ENCODE measurements at places on chromosomes 11 and 22.

- no peak for DNase-seq
These were observed 25.8 kb upstream of the LMO1 start for GRCh38 chr11:8289492-8289918.

DNA sequence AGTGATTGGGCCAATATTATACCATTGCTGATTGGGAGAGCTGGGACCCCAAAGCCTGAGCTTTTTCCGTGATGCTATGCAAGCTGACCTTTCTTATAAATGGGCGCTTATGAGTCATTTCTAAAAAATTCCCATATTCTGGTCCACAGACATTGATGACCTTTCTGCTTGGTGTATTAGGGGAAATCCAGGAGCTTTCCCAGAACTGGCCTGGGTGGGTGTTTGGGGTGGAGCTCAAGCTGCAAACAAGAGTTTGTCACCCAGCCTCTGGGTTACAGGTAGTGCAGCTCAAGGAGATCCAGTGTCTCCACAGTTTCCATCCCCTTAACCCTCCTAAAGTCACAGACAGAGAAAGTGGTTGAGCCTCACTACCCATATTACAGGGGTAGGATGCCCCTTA lies 67.7 kb downstream of the CCDC81 start:
- peak; percentile 34 for DNase-seq

- no peak for DNase-seq
These were observed 367.1 kb upstream of the PDGFD start for GRCh38 chr11:104531075-104531474.

- DNase-seq: no peak
These were observed 75.1 kb downstream of the INSC start for GRCh38 chr11:15189641-15190365.

- DNase-seq: no peak
These were observed 65.1 kb downstream of the MYO7A start for GRCh38 chr11:77193167-77193566.

All from astrocyte of the hippocampus (primary cell).